Stimulated activated CD4-positive, alpha-beta T cell treated with anti-CD3 and anti-CD28 coated beads, TNF-alpha, amount 100 ng/mL, for 4 hours (primary cell): ENCODE measurements at places on chromosomes 6 and 20.

- no peak for DNase-seq
Observed at GRCh38 chr6:145028144-145028818, 707.0 kb downstream of the EPM2A start.

DNA sequence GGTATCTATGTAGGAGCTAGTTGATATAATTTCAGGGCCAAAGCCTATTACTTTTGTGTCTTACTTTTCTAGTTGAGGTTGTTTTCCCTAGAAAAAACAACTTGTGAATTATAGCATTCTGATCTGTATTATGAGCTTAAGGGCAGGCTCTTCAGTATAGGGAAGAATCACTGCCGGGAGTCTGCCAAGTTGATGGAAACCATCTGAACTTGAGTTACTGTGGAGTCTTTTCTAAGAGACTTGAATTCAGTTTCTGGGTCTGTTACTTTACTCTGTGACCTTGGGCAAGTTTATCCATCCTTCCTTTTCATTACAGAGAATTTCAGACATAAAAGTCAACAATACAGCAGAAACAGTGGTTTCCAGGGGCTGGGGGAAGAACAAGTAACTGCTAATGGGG, 2.1 kb upstream of the CASS4 start:
- DNase-seq = no peak

DNA sequence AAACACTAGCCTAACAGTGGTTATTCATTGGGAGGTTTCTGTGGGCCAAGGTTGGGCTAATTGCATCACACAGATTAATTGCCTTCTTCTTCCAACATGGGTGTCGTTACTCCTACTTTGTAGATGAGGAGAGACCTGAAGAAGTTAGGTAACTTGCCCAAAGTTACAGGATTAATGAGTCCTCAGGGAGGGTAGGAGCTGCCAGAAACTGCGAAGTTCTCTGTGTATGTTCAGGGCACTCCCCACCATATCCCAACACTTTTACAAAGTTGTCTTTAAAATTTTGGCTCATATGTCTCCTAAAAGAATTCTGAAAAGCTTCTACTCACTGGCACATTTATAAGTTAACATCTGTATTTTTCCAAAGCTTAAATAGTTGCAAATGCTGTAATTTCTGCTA, 323.5 kb upstream of the HSF2 start:
- DNase-seq = no peak

DNA sequence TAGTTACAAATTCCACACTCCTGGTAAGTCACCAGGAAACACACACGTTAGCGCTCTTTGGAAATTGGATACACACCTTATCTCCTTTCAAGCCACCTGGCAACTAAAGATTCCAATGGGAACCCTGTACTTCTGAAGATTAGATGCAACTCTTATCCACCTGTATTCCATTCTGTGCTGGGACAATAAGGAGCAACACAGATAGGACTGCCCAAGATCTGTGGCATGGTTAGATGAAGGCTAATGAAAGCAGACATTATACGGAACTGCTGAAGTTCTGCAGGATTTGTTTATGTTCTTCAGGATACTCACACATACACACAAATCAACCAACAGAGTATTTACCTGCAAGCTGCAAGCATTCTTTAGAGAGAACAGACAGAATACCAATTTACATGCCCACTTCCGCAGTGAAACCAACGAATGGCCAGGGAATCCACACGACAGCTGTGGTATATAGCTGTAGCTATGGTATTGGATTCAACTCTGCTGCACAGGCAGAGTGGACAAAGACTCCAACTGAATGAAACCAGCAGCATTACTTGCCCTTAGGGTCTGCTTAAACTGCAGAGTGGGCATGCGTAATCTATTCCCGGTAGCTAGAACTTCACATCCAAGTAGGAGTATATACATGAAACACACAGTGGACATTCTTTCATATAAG, 12.0 kb downstream of the NCOA5 start:
- DNase-seq = no peak

- no peak for DNase-seq
Observed at GRCh38 chr6:34979218-34979617, 90.2 kb downstream of the ANKS1A start.
